Adrenal gland (tissue), 19 donors: ENCODE measurements at places on chromosomes 11 and 22.

- H3K4me1 ChIP-seq: peaks cover 6% of the 10 kb centered on the region
- no peak overlapping the region for H3K27ac ChIP-seq
- DNase-seq: no peak
- H3K36me3 ChIP-seq: no peaks in the 10 kb centered on the region
Observed at GRCh38 chr11:122696662-122697061, 41.1 kb downstream of the UBASH3B start.

GRCh38 chr11:128814856-128815705 lies 52.0 kb downstream of the KCNJ1 start:
- no peak overlapping the region for H3K27ac ChIP-seq
- peak; percentile 59 for DNase-seq

- no peaks in the 10 kb centered on the region for H3K4me1 ChIP-seq
- H3K27ac ChIP-seq: no peak overlapping the region
- H3K4me3 ChIP-seq: no peak overlapping the region
- no peaks in the 10 kb centered on the region for H3K27me3 ChIP-seq
- no peak for DNase-seq
Observed at GRCh38 chr11:123822599-123822998, 16.4 kb upstream of the OR6M1 start.

GRCh38 chr22:44567846-44568493 lies 69.9 kb upstream of the RTL6 start:
- H3K27ac ChIP-seq: no peak overlapping the region
- DNase-seq: no peak
- H3K4me1 ChIP-seq: no peaks in the 10 kb centered on the region
- no peak overlapping the region for H3K4me3 ChIP-seq
- H3K36me3 ChIP-seq: no peaks in the 10 kb centered on the region

DNA sequence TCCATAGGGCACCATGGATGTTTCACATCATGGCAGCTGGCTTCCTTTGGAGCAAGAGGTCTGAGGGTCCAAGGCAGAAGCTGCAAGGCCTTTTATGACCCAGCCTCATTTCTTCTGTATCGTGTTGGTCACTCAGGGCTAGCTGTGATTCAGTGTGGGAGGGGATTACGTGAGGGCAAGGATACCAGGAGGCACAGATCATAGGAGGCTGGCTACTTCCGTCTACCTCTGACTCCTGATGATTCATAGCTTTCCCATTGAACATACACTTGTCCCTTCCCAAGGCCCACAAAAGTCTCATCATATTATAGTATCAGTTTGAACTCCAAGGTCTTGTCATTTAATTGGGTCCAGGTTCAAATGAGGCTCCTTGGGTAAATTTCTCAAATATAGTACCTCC lies 135.3 kb upstream of the ZBED5 start:
- H3K36me3 ChIP-seq: no peaks in the 10 kb centered on the region
- no peaks in the 10 kb centered on the region for H3K4me1 ChIP-seq
- no peak for DNase-seq
- H3K27ac ChIP-seq: no peak overlapping the region

DNA sequence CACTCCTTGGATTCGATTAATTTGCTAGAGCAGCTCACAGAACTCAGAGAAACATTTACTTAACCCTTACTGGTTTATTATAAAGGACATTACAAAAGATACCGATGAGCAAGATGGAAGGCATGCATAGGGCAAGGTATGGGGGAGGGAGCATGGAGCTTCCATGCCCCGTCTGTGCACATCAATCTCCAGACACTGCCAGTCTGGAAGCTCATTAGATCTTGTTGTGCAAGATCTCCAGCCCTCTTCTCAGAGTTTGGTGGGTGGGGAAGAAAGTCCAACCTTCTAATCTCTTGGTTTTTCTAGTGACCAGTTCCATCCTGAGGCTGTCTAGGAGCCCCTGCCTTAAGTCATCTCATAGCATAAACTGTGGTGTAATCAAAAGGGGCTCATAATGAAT lies 190.7 kb downstream of the UVRAG start:
- H3K4me1 ChIP-seq: no peaks in the 10 kb centered on the region
- no peak overlapping the region for H3K27ac ChIP-seq
- no peak for DNase-seq
- H3K27me3 ChIP-seq: no peaks in the 10 kb centered on the region
- H3K4me3 ChIP-seq: no peak overlapping the region
- H3K36me3 ChIP-seq: no peaks in the 10 kb centered on the region

DNA sequence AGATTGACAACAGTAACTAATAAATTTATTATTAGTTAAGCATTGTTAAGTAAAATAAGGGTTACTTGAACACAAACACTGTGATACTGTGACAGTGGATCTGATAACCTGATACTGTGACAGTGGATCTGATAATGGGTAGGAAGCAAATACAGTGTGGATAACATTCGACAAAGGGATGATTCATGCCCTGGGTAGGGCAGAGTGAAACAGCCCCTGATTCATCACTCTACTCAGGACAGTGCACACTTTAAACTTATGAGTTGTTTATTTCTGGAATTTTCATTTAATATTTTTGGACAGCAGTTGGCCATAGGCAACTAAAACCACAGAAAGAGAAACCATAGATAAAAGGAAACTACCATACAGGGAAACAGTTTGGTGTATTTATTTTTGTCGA lies 60.8 kb upstream of the CTSC start:
- H3K4me1 ChIP-seq: no peaks in the 10 kb centered on the region
- no peak for DNase-seq
- H3K4me3 ChIP-seq: no peak overlapping the region
- H3K27me3 ChIP-seq: no peaks in the 10 kb centered on the region
- H3K27ac ChIP-seq: no peak overlapping the region
- H3K36me3 ChIP-seq: no peaks in the 10 kb centered on the region

DNA sequence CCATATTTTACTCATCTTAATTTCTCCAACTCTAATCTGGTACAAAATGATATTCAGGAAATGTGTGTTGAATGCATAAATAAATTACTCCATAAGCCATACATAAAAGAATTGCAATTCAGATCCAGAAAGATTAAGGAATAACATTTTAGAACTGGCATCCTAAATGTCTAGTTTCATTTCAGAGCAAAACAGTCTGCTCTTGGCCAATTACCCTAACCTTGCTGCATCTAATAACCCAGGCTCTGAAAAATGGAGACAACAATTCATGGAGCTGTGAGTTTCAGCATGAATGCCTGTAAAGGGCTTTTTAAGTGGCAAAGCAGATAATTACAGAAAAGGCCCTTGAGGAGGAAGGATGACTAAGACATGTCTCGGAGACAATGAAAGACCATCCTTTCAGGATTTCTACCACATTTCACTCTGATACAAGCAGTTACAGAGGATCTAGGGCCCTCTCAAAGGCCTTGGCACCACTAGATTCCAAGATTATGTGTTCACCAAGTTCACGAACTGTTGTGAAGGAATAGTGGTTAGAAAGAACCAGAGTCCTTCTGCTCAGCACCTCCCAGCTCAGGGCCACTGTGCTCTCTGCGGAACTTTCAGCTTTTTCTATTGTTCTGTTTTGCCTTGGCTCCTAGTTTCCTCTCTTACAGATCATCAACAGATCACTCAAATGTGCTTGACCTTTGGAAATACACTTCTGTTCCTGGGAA lies 157.6 kb upstream of the BLID start:
- no peak overlapping the region for H3K4me3 ChIP-seq
- no peaks in the 10 kb centered on the region for H3K27me3 ChIP-seq
- H3K36me3 ChIP-seq: no peaks in the 10 kb centered on the region
- DNase-seq: no peak
- no peaks in the 10 kb centered on the region for H3K4me1 ChIP-seq

DNA sequence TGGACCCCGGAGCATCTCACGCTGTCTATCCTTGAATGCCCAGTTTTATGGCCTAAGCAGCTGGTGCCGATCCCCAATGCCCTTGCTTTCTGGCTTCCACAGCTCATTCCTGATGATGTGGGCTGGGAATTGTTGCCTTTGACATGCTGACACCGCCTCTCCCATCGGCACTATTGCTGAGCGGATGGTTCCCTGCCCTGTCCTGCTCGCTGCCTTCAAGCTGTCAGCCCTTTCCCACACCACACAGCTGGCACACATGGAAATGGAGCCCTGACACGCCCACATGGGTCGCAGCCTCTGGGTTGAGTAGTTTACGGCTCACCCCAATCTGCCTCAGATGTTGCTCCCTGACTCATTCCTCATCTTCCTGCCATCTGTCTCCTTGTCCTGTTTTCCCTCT lies 110.2 kb upstream of the SESN3 start:
- no peaks in the 10 kb centered on the region for H3K36me3 ChIP-seq
- H3K4me1 ChIP-seq: peaks cover 34% of the 10 kb centered on the region
- H3K27me3 ChIP-seq: no peaks in the 10 kb centered on the region
- H3K27ac ChIP-seq: no peak overlapping the region
- DNase-seq: no peak
- H3K4me3 ChIP-seq: no peak overlapping the region

DNA sequence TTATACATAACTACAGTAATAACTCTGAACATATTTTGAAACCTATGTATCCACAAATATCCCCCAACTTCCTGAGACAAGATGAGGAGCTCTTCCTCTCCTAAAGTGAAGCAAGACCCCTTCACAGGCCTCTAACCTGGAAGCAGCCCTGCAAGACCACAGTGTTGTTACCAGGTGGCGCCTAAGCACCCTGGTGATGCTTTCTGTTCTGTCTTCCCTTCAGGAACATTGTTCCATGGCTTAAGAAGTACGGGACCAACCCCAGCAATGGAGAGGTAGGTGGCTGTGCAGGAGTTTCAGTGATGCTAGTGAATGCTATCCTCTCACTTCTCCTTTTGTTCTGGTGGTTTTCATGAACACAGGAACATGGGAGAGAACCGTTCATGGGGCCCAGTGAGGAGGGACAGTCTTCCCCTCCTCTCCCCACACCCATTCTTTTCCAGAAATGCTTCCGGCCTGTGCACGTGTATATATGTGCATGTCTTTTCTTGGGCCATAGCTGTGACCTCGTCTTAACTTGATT lies 6.4 kb downstream of the PPIL2 start:
- no peak overlapping the region for H3K4me3 ChIP-seq
- H3K36me3 ChIP-seq: peaks cover 57% of the 10 kb centered on the region
- no peak for DNase-seq
- H3K4me1 ChIP-seq: no peaks in the 10 kb centered on the region
- H3K27me3 ChIP-seq: no peaks in the 10 kb centered on the region
- no peak overlapping the region for H3K27ac ChIP-seq
